ENCODE measurements at places on chromosomes 5 and 9.

- peak; percentile 24 for DNase-seq
Measured at GRCh38 chr9:38727497-38728001, 7.6 kb upstream of the FAM240B start.

DNA sequence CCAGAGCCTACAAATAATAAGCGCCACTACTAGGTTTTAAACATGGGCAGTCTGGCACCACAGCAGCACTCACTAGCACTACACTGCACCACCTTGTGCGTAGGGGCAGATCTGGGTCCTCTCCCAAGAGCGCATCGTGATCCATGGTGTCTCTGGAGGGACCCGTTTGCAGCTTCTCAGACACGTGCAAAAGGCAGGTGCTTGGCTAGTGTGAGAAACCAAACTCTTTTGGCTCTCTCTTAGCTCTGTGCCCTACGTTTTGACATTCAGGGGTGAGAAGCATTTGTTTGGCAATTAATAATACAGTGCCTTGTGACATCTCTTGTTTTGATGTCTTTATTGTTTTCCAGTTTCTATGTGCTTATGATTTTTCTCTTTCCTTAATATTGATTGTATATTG, 75.4 kb upstream of the EGFLAM start:
- no peak for DNase-seq

GRCh38 chr5:164303646-164304215, 798.3 kb downstream of the MAT2B start:
- no peak for DNase-seq

DNA sequence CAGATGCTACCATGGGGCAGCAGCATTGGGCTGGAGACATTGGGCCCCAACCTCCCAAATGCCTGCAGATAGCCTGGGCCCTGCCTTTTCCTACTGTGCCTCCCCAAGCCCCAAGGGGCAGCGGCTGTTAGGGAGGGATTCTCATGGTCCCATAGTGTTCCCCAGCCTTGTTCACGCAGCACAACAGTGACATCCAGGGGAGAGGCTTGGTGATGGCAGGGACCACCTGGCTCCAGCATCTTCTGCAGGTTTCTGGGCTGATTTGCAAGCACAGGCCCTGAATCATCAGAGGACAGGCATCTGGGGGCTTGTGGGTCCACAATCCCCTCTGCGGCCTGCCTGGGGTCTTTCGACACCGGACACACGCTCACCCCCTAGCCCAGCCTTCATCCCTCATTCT, 354.6 kb downstream of the SLIT3 start:
- no peak for DNase-seq

DNA sequence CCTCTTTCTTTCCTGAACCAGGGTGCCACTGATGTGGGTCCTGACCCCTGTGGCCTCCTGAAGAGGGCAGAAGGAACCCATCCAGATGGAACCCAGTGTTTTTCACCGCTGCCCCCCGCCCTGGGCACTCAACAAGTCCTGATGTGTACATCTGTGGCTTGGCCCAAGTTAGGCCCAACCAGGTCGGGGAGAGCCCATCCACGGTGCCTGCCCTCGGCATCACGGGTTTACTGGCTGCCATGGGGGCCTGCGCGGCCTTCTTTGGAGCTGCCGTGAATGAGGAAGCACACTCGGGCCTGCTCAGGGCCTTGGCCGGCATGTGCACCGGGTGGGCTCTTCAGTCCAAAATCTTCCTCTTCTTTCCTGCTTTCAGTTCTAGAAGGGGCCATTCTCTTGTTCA, 5.8 kb downstream of the ECSCR start:
- no peak for DNase-seq

GRCh38 chr5:55865831-55866230, 14.7 kb downstream of the IL31RA start:
- DNase-seq, result no peak

DNA sequence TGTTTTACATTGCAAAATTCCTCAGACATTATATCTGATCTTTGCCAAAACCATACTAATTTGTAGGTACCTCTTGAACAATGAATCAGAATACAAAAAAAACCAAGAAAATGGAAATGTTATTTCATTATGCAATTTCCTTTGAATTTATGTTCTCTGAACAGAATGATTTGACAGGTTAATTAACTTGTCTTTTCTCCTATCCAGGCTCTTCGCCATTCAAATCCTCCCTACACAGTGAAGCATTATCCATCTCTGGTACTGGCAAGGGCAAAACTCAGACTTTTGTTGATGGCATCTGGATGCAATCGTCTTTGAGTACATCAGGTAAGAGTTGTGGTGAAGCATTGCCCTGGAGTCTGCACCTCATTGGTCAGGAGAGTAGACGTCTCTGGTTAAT, 655.7 kb upstream of the ITGA1 start:
- DNase-seq, result no peak

- no peak for DNase-seq
Measured at GRCh38 chr9:127751269-127752054, 16.4 kb upstream of the TOR2A start.

DNA sequence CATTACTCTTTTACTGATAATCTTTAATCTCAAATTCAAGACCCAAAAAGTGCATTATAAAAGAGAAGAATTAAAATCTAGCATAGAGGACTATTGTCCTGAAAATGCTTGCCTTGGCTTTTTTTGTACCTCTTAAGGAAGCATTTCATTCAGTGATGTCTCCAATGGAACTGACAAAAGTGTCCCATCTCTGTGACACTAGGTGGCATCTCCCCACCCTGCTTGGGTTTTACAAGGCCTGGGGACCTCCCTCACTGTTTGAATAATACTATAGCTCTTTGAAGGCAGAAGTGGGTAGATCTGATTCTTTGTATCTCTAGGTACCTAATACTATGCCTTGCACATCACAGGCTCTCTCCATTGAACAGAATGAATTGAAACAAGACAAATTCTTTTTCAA, 180.6 kb downstream of the EPB41L4A start:
- no peak for DNase-seq

DNA sequence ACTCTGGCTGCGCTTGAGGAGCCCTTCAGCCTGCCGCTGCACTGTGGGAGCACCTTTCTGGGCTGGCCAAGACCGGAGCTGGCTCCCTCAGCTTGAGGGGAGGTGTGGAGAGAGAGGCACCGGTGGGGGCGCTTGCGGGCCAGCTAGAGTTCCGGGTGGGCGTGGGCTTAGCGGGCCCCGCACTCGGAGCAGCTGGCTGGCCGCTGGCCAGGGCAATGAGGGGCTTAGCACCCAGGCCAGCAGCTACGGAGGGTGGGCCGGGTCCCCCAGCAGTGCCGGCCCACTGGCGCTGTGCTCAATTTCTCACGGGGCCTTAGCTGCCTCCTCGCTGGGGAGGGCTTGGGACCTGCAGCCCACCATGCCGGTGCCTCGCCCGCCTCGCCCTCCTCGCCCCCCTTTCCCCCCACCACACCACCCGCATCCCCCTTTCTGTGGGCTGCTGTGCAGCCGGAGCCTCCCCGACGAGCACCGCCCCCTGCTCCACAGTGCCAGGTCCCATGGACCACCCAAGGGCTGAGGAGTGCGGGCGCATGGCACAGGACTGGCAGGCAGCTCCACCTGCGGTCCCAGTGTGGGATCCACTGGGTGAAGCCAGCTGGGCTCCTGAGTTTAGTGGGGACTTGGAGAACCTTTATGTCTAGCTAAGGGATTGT, 954.5 kb downstream of the DTWD2 start:
- DNase-seq, result no peak
